ENCODE measurements at places on chromosomes 3 and 15.

GRCh38 chr15:26572602-26573350 is 200.1 kb downstream of the GABRB3 start:
- DNase-seq = no peak

DNA sequence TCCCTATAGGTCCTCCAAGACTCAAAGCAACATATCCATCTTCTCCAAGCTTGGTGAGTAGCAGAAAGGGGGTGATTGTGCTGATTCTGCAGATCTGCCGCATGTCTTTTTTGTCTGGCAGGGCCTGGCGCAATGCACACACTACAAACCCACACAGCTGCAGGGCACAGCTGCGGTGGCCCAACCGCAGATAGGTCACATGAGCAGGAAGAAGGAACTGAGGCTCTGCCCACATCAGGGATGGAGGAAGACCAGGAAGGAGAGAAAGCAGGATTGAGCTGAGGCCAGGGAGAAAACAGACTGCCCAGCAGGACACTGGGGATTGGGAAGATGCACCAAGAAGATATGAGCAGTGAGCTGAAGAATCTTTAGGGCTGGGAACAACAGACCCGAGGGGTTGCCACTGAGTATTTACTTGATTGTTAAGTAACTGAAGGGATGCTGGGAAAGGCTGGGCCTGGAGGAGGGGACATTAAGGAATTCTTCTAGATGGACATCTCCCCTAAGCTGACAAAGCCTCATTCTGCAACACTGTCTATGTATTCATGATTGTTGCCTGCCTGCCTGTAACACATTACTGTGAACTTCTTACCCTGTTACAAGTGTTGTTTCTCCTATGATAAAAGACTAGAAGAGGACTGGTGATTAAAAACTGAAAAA is 126.7 kb downstream of the MYLK start:
- peak; percentile 62 for DNase-seq

GRCh38 chr3:156705761-156706616 is 31.6 kb downstream of the TIPARP start:
- DNase-seq = no peak

GRCh38 chr3:123451186-123451585 is 2.3 kb upstream of the ADCY5 start:
- no peak for DNase-seq

GRCh38 chr3:29741231-29741630 is 460.4 kb downstream of the RBMS3 start:
- no peak for DNase-seq

DNA sequence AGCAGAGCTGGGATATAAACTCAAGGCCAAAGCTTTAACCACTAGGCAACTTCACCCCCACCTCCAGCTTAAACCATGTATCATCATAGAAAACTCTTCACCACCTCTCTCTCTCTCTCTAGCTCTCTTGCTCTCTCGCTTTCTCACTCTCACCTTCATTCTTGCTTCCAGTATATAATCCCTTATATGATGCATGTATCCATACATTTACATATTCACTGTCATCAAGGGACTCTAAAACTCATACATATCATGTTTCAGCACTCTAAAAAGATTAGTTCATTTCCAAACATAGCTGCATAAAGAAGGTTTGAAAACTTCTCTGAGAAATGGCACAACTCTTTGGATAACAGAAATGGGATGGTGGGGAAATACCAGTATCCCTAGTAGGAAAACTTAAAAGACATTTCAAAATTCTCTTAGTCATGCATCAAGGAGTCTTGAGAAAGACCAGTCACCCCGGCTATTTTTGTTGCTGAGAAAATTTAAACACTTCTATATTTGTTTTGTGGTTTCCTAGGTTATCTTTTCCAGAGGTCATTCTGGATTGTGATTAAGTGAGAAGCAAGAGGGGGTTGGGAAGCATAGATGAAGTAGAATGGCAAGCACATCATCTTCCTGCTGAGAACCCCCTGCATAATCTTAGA is 447.8 kb upstream of the THBS1 start:
- no peak for DNase-seq

All from C1 segment of cervical spinal cord (tissue), 14 donors.